ENCODE measurements at places on chromosomes 7 and 10.

- DNase-seq, result no peak
These were observed 4.4 kb upstream of the WDR91 start for GRCh38 chr7:135215698-135216097.

DNA sequence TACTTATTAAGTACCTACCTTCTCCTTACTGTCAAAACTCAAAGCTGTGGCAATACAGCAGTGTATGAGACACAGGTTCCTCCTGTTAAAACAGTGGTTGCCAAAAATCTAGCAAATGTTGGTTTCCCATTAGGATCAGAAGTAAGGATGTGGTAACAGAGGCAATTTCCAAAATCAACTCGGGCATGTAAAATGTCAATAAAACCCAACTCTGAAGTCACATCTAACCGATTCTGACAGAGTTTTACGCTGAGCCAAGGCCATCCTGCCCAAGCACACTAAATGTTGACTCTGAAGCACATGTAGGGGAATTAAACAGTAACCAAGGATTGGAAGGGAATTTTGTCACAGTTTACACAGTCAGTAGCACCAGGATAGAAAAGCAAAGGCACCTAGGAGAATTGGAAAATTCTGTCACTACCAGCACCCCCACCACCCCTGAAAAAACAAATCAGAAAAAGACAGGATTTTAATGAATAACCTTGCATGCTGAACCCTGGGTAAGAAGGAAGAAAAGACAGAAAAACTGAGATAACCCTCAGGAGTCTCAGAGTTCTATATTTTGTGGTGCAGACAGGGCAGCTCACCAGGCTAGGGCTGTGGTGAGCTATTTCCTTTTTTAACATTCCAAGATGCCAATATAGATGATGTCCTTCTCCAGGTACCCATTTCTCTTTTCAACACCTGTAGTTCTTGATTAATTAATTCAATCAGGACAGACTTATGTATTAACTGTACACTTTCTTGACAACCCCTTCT lies 119.5 kb downstream of the DOCK4 start:
- DNase-seq, result no peak

DNA sequence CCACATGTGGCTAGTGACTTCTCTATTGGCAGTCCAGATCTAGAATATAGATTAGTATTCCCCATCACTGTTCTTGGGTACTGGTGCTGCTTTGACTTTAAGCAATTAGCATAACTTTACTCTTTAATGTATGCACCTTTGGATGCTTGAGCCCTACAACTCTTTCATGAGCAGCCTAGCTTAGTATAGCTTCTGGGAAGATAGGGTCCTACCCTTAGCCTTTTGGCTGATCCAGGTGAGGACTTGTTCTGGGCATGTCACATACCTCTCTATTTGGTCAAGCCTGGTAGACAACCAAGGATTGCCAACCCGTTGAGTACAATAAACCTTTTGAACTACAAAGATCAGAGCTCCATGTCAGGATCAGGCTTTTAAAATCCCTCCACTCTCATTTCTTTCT lies 17.7 kb downstream of the PCGF5 start:
- DNase-seq, result no peak

- no peak for DNase-seq
These were observed 34.4 kb downstream of the DLG5 start for GRCh38 chr10:77892021-77892739.

- no peak for DNase-seq
These were observed 16.2 kb upstream of the MACC1 start for GRCh38 chr7:20233362-20233761.

DNA sequence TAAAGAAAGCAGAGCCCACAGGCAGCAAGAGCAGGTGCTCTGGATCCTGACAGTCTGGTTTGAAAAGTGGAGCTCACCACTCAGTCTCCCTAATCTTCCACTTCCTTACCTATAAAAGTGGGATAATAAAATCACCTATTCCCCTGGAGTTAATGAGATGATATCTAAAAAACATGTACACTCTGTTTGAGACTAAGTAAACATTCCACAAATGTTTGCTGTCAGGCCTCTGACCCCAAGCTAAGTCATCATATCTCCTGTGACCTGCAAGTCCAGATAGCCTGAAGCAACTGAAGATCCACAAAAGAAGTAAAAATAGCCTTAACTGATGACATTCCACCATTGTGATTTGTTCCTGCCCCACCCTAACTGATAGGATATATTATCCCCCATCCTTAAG lies 1324.5 kb downstream of the XPNPEP1 start:
- no peak for DNase-seq

- DNase-seq, result no peak
These were observed 233.6 kb upstream of the SEMA3E start for GRCh38 chr7:83882551-83882950.

GRCh38 chr7:92360387-92360786 lies 86.9 kb upstream of the GATAD1 start:
- DNase-seq, result no peak

- no peak for DNase-seq
These were observed 19.0 kb upstream of the TRIM56 start for GRCh38 chr7:101066141-101066832.

DNA sequence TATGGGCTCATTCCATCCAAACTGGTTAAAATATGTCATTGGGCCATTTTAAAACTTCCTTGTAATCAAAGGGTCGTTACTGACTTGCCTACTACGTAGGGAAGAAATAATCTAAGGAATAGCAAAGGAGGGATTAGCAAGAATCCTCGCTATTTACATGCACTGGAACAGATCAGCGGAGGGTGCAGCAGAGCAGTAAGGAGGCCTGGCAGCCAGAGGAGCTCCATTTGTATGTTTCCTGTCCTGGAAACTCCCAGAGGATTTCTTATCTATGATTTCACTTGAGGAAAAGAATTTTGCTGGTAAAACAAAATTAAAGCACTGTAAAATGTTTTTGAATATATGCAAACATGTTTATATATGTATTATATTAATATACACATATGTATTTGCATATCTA lies 107.3 kb downstream of the TPK1 start:
- DNase-seq, result no peak
